AG08396 (cell line): ENCODE measurements at places on chromosomes 1 and 21.

DNA sequence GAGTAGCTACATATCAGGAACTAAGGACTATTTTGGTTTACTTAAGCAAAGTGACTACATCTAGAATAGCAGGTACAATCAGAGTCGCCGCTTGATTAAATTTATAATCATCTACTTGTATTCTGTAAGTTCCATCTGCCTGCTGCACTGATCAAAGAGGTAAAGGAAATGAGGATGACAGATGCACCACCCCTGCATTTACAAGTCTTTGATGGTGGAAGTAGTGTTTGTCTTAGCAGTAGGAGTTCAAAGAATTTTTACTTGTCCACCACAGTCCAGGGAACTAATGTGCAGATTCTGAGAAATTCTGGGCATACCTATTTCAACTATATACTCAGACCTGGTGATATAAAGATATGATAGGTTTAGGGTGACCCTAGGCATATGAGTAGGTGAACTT lies 184.1 kb upstream of the IVNS1ABP start:
- no peak for DNase-seq

- no peak for DNase-seq
These were observed 297.6 kb downstream of the HHAT start for GRCh38 chr1:210626341-210626740.

- DNase-seq = no peak
These were observed 226.5 kb downstream of the PTPRC start for GRCh38 chr1:198865319-198865718.

- DNase-seq = no peak
These were observed 50.2 kb upstream of the IVNS1ABP start for GRCh38 chr1:185367218-185367617.

DNA sequence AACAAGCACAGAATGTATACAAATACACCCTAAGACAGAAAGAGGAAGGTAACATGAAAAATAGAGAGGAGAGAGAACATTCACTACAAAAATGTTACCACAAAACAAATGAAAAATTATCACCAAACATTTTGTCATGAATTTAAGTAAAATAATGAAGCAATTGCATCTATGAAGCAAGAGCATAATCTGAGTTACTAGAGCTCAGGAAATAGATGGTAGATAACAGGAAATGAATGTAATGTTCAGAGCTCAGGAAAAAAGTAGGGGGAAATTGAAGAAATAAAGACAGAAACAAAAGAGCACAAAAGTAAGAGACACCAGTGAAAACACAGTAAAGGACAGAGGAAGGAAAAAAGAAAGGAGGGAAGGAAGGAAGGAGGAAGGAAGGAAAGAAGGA lies 19.4 kb downstream of the SEC16B start:
- no peak for DNase-seq
